CD4-positive, alpha-beta T cell treated with Interleukin-4 for 1 hour (primary cell): ENCODE measurements at places on chromosomes 16 and 17.

DNA sequence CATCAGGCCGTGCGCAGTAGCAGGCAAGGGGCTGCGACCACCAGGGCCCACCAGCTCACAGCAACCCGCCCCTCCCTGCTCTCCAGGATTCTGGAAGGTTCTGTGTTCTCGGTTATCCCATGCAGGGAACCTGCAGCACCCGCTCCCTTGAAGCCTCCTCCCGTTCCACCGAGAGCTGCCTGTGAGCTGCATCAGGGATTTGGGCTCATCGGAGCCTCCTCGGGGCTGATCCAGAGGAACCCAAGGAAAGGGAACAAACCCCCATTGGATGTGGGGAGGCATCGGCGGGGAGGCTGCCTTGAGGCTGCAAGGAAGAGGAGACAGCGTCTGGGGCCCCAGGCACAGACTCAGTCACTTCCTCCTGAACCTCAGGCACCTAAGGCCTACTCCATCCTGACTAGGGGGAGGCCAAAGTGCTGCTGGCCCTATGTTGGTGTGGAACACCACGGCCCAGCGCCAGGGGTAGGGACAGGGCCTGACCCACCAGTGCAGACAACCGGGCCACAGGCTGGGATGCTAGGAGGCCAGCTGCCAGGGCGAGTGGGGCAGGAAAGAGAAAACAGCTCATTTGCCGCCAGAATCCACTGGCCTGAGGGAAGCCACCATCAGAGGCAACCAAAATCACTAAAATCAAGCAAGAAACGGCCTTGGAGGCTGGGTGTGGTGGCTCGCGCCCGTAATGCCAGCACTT, 14.4 kb upstream of the LGALS3BP start:
- no peak for DNase-seq

- DNase-seq: no peak
Measured at GRCh38 chr17:8896641-8897635, 29.5 kb upstream of the PIK3R6 start.

- no peak for DNase-seq
Measured at GRCh38 chr16:78415013-78415412, 315.6 kb downstream of the WWOX start.

DNA sequence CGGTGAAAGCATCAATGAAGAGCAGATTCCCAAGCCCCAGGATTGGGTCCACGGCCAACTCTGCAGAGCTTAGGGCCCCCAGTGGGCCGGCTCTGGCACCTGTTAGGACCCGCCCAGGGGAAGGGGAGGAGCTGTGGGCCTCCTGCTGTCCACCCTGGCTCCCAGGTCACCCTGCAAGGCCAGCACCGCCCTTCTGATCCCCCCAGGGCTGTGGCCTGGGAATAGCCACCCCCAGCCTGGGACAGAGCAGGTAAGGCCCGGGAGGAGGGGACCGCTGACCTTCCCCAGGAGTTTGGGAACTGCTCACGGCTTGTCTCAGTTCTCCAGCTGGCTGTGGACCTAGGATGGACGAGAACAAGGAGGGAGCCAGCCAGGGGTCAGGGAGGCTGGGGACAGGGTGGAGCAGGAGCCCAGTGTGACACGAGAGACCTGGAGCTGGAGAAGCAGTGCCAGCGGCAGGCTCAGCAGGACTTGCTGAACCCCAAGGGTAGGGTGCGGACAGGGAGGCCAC, 39.3 kb upstream of the SLC38A10 start:
- DNase-seq: no peak

- DNase-seq: no peak
Measured at GRCh38 chr16:19329932-19330331, 44.4 kb downstream of the CLEC19A start.

DNA sequence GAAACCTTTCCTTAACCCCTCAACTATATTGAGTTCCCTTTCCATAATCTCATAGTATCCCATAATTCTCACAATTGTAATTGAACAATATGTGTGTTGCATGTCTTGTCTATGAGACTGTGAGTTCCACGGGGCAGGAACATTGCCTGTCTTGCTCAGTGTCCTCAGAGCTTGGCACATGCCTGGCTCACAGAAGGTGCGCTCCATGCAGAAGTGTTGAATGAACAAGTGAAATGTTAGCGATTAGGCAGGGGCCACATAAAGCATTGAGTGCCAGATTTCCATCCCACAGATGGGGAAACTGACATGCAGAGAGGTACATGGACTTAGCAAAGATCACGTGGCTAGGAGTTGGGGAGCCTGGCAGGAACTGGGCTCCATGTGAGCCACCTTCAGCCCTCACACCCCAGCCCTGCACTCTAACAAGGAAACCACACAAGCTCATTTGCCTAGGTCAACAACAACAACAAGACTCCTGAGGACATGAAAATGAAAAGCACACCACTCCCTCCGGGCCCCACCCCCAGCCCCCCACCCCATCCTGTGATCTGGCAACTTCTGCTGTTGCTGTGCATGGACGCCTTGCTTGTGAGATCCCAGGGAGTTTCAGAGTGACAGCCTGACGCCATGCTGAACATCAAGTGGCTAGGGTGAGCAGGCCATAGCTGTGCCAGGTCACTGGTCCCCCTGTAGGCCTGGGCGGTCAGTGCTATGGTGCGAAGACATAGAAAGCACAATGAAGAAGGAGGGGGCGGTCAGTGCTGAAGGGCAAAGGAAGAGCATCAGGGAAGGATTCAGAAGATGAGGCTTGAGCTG, 5.0 kb downstream of the PIK3R5 start:
- DNase-seq: no peak

DNA sequence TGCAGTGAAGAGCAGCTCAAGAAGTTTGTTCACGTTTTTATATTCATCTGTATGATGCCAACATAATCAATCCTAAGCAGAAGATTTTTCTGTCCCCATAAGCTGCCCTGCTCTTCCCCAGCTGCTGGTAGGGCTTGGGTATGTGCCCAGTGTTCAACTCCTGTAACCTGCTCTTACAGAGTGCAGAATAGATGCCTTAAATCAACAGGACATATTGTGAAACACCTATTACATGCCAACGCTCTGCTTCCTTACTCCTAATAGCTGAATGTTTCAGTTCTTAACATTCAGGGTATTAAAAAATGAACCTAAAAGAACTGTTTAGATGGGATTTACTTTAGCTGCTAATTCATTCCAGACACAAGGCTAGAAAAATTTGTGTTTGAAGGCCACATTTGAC, 190.9 kb downstream of the HS3ST3A1 start:
- no peak for DNase-seq

DNA sequence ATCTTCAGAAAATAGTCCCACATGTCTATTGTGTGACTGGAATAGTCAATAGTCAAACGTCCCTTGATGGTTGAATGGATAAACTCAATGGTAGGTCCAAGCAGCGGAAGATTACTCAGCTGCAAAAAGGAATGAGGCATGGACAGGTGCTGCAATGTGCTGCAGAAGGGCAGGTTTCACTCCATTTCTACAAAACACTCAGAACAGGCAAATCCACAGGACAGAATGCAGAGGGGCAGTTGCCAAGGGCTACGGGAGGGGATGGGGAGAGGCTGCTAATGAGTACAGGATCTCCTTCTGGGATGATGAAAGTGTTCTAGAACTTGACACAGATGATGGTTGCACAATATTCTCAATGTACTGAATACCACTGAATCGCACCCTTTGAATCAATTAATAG, 151.0 kb downstream of the RBFOX3 start:
- no peak for DNase-seq
